ENCODE measurements at places on chromosomes 11 and 22.

- no peak for DNase-seq
Measured at GRCh38 chr11:95148406-95148805, 58.8 kb downstream of the ENDOD1 start.

DNA sequence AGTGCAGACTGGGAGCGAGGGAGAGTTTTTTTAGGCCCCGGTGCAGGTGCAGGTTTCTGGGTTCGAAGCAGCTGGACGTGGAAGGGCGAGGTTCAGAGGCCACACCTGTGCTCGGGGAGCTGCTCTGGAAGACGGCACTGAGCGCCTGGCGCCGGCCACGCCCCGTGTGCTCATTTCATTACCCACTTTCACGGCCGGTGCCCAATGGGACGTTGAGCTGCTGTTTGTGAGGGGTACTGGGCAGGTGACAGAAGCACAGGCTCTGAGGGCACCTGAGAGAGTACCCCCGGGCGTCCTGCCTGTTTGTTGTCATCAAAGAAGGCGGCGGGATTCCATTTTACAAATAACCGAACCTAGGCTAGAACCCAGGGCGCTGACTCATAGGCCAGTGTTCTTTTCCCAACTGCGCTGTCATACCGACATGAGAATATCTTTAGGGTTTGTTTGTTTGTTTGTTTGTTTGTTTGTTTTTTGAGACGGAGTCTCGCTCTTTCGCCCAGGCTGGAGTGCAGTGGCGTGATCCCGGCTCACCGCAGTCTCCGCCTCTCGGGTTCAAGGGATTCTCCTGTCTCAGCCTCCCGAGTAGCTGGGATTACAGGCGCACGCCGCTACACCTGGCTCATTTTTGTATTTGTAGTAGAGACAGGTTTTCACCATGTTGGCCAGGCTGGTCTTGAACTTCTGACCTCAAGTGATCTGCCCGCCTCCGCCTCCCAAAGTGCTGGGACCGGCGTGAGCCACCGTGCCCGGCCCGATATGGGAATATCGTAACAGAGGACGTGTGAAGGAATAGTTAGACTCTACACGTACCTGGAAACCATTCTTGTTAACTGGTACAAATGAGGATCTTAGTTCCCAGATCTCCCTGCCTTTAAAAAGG, 16.6 kb upstream of the SPTBN2 start:
- DNase-seq = no peak

DNA sequence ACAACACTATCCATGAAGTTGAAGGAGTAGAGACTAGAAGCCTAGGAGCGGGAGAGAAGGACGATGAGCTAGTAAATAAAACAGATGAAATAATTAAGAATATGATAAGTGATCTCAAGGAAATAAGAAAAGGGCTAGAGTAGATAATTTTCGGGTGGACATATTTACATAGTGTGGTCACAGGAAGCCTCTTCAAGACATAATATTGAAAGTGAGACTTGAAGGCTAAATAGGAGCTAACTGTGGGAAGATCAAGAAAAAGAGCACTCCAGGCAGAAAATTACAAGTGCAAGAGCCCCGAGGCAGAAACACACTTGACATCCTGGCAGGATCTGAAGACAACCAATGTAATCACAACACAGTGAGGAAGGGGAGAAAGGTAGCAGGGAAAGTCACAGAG, 11.9 kb upstream of the PPFIBP2 start:
- no peak for DNase-seq

DNA sequence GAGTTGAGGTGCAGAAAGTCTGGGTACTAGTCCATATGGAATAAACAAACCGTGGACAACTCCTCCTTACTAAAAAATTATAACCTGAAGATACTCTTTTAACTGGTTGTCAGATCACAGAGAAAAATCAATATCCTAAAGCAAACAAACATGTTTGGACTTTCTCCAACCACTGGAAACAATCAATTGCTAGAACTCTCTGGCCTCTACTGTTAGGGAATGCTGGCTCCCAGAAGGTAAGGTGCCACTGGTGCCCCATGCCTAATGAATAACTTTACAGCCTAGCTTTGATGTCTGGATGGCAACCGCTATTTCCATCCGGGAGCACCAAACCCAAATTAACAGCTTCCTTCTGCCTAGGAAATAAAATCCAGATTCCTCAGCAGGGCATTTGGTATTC, 74.5 kb downstream of the AMBRA1 start:
- no peak for DNase-seq

- DNase-seq = no peak
Measured at GRCh38 chr11:69947793-69948255, 128.6 kb upstream of the FGF3 start.

DNA sequence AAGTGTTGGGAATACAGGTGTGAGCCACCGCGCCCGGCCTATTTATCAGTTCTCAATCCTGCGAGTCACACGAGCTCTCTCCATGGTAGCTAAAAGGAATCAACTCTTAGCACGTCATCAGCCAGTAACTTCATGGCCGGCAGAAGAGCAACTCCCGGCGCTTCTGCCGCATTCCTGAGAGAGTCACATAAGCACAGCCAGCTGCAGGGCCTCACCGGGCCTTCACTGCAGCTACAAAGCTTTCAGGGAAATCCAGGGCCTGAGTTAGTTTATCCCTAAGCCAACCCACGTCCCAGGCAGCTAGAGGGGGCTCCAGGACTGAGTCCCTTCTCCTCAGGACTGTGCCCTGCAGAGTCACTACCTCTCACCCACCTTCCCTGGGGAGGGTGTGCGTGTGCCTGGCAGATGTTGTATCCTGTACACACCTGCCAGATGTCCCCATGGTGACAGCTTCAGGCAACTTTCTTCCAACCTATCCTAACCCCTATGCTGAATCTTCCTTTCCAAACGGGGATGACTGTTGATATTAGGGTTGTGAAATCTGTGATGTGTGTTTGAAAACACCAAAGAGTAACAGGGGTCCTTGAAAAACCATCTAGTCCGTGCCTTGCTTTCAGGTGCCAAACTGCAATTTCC, 45.9 kb upstream of the ARFGAP3 start:
- DNase-seq = no peak

DNA sequence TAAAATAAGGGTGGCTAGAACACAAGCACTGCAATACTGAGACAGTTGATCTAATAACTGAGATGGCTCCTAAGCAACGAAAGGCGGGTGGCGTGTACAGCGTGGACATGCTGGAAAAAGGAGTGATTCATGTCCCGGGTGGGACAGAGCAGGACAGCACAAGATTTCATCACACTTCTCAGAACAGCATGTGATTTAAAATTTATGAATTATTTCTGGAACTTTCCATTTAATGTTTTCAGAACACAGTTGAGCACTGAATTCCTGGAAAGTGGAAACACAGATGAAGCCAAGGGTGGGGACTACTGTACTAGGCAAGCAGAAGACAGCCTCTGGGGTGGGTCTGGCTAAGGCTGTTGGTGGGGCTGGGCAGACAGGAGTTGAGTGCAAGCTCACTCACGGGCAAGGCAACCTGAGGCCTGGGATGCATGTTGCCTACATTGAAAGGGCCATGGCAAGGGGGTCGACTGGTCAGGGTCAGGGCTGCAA, 165.6 kb upstream of the DDI1 start:
- no peak for DNase-seq

- DNase-seq = no peak
Measured at GRCh38 chr11:31030138-31030792, 339.3 kb downstream of the DCDC1 start.

DNA sequence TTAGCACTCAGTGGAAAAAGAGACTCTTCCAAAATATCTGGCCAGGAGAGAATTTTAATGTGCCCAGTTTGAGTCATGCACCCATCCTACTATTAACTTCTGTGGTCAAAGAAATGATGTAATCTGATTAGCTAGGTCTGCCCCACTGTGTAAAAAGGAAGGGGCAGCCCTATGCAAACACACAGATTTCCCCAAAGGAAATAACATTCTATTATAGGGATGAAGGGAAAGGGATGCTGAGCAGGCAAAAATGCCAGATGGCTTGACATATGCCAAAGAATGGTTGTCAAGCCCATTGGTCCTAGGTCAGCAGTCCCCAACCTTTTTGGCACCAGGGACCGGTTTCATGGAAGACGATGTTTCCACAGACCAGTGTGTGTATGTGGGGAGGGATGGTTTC, 43.3 kb upstream of the PAK1 start:
- no peak for DNase-seq

DNA sequence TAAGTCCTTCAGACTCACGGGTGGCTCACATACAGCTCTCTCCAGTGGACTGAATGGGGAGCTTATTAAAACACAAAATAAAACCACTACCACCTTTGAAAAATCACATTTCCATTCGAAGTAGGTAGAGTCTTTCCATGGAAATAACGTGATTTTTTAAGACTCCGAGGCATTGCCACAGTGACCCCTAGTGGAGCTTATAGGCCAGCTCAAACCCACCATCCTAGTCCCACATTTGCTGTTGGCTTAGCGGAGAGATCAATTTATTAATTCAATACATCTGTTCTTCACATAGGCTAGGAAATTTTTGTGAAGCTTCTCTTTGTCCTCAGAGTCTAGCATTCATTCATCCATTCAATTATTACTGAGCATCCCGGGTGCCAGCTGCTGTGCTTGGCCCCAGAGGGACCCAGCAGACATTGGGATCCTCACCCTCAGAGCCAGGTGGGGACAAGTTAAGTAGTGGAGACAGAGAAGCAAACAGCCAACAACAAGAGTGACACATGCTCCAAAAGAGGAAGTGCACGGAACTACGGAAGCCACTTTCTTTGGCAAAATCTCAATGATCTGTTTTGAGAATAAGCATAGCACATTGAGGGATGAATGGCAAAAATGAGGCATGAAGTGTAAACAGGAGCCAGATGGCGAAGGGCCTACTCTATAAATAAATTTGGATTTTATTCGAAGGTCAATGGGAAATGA, 10.2 kb upstream of the P4HA3 start:
- no peak for DNase-seq
